Liver (tissue), 10 donors: ENCODE measurements at places on chromosomes 7 and 10. TPM values are rescaled to one million over a fixed set of nuclear protein-coding genes. Genes with fewer than 3 reads are reported as not detected.

- H3K27ac ChIP-seq, result no peak overlapping the region
- peaks cover 2% of the 10 kb centered on the region for H3K36me3 ChIP-seq
- no peak for DNase-seq
- no peak overlapping the region for H3K4me3 ChIP-seq
- H3K4me1 ChIP-seq, result peaks cover 11% of the 10 kb centered on the region
These were observed 12.2 kb downstream of the ADAM8 start for GRCh38 chr10:133264461-133264860.

DNA sequence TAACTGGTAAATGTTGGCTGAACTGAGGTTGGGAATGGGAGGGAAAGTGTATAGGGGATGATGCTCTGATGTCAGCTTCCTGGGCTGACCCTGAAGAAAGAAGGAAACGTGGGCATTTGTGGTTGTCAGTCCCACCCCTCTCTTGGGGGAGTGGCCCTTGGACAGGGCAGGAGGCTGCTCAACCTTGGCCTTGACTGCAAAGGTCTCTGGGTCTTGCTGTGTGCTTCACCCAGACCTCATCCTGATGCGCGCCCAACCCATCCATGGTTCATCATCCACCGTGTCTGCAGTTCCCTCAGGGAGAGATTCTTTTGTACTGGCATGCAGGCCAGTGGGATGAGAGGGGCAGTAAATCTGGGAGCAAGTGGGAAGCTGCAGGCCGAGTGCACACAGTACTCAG, 4.7 kb upstream of the ZYX start:
- peaks cover 10% of the 10 kb centered on the region for H3K4me1 ChIP-seq
- H3K27me3 ChIP-seq, result no peaks in the 10 kb centered on the region

- no peak overlapping the region for H3K27ac ChIP-seq
- H3K27me3 ChIP-seq, result no peaks in the 10 kb centered on the region
- H3K4me1 ChIP-seq, result no peaks in the 10 kb centered on the region
- DNase-seq, result no peak
- no peak overlapping the region for H3K4me3 ChIP-seq
These were observed 6.2 kb downstream of the SFXN4 start for GRCh38 chr10:119159332-119159731.

GRCh38 chr10:105797234-105797890, 1156.3 kb downstream of the SORCS3 start:
- no peak overlapping the region for H3K27ac ChIP-seq
- peak overlapping the region; percentile 29 for H3K4me3 ChIP-seq
- DNase-seq, result no peak
- H3K27me3 ChIP-seq, result no peaks in the 10 kb centered on the region
- H3K4me1 ChIP-seq, result no peaks in the 10 kb centered on the region

- peaks cover 8% of the 10 kb centered on the region for H3K27me3 ChIP-seq
- H3K4me1 ChIP-seq, result peaks cover 3% of the 10 kb centered on the region
- no peaks in the 10 kb centered on the region for H3K36me3 ChIP-seq
- no peak for DNase-seq
These were observed 5.2 kb downstream of the IKZF1 start for GRCh38 chr7:50309721-50310120.

DNA sequence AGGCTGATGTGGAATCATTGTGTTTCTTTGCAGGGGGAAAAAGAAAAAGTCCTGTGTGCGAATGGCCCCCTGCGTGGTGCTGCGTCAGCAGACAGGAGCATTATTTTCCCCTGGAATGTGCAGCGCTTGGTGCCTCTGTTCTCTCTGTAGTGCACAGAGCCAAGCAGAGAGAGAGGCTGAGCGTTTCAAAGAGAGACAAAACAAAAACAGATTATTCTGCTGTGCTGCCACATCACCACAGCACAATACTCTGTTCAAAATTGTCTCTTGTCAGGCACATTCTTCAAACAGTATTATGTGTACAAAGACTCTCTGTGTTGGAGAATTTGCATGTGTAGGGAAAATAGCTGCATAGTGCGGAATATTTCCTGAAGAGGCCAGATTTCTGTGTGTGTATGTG, 609.0 kb downstream of the SDK1 start:
- H3K27me3 ChIP-seq, result no peaks in the 10 kb centered on the region
- no peak overlapping the region for H3K4me3 ChIP-seq
- H3K4me1 ChIP-seq, result no peaks in the 10 kb centered on the region
- H3K27ac ChIP-seq, result no peak overlapping the region
- DNase-seq, result no peak

- H3K4me3 ChIP-seq, result no peak overlapping the region
- H3K36me3 ChIP-seq, result no peaks in the 10 kb centered on the region
- no peaks in the 10 kb centered on the region for H3K27me3 ChIP-seq
- DNase-seq, result no peak
- H3K4me1 ChIP-seq, result peaks cover 19% of the 10 kb centered on the region
These were observed 58.1 kb downstream of the NRP1 start for GRCh38 chr10:33276282-33276923.

- no peak overlapping the region for H3K27ac ChIP-seq
- peaks cover 2% of the 10 kb centered on the region for H3K36me3 ChIP-seq
- DNase-seq, result no peak
These were observed 1.9 kb downstream of the VTI1A start for GRCh38 chr10:112448888-112449287.

DNA sequence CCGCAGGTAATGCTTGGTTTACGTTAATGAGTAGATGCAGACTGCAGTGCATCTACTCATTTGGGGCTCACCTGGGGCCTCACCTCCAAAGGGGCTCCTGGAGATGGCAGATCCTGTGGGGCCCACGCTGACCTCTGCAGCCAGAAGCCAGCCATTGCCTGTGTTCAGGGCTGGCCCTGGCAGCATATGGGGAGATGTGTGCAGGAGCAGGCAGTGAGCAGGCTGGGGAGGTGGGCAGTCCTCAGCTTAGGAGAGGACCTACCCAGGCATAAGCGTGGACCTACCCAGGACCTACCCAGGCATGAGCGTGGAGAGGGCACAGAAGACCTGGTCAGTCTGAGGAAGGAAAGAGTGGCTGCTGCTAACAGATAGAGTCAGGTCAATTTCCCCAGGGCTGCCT, 178.5 kb downstream of the PTPRN2 start:
- DNase-seq, result no peak
- H3K36me3 ChIP-seq, result no peaks in the 10 kb centered on the region
- H3K4me1 ChIP-seq, result no peaks in the 10 kb centered on the region

DNA sequence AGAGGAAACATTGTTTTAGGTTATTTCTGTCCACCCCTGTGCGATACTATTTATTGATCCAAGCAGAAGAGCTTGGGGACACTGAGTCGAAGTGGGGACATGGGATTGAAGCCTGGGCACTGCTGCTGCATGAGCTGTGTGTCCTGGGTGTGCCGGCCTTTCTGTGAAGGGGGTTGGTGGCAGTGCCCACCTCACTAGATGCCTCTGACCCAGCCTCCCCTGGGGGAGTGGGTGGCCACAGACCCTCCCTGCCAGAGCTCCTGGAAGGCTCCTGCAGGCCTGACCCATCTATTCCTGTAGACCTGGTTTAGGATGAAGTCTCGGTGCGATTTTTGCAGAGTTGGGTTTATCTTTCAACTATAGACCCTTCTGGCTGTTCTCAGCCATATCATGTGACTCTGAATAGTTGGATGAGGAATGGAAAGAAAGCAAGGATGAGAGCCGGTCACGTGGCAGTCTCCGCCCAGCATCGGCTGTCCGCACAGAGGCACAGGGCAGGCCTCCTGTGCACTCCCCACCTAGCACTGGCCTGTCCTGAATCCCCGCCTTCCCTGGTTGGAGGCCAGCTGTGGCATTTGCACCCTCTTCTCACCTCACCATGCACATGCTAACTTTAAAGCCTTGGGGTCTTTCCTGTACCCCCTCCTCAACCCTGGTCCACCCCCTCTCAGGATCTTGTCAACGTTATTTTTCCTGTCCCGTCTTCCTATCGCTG, 17.6 kb upstream of the SH2D4B start:
- no peaks in the 10 kb centered on the region for H3K27me3 ChIP-seq
- H3K36me3 ChIP-seq, result peaks cover 40% of the 10 kb centered on the region
- no peak overlapping the region for H3K4me3 ChIP-seq
- DNase-seq, result no peak
- H3K27ac ChIP-seq, result no peak overlapping the region
- no peaks in the 10 kb centered on the region for H3K4me1 ChIP-seq

DNA sequence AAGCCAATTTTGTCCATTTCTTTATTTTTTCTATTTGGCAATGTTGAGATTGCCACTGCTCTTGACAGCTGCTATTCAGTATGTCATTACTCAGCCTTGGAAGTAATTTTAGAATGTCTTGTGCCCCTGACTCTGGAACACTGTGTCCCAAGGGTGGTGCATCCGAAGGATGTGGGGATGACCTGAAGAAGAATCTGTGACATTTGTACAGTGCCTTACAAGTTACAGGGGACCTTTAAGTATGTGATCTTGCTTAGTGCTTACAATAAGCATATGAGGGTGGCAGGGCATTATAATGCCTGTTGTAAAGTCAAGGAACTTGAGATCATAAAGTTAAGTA, 239.5 kb downstream of the REEP3 start:
- no peak for DNase-seq
- H3K4me3 ChIP-seq, result no peak overlapping the region
- no peaks in the 10 kb centered on the region for H3K4me1 ChIP-seq

DNA sequence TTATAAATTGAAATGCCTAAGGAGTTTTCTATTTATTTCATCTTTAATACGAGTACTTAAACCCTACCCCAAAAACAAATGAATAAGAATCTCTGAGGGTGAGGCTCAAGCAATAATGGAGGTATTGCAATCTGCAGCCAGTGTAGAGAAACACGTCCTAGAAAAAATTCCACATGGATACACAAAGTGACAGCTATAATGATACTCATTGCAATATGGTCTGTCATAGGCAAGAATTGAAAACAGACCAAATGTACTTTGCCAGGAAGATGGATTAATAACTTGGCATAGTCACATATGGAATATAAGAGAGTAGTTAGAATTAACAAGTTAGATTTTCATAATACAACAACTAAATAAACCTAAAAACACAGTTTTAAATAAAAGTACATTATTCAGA, 440.1 kb upstream of the STEAP1 start:
- H3K4me1 ChIP-seq, result no peaks in the 10 kb centered on the region
- H3K36me3 ChIP-seq, result no peaks in the 10 kb centered on the region
- no peak overlapping the region for H3K27ac ChIP-seq
- no peak overlapping the region for H3K4me3 ChIP-seq

- H3K27ac ChIP-seq, result no peak overlapping the region
- H3K4me3 ChIP-seq, result no peak overlapping the region
- H3K36me3 ChIP-seq, result no peaks in the 10 kb centered on the region
These were observed 32.0 kb downstream of the PRLHR start for GRCh38 chr10:118563373-118563890.

DNA sequence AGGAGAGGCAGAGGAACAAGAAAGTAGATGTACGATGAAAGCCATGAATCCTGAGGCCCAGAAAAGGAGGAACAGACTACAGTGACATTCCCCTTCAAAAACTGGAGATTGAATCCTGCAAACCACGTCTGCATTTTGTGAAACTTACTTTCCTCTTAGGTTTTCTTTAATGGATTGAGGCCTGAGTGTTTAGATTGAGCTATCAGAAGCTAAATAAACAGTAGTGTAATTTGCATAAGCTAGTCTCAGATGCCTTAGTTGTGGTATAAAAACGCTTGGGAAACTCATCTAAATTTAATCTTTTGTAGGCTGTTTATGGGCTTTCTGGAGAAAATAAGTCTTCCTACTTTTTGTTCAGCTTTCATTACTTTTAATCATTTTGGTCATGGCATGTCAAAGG, 94.8 kb upstream of the HDAC9 start:
- no peaks in the 10 kb centered on the region for H3K4me1 ChIP-seq
- peaks cover 9% of the 10 kb centered on the region for H3K27me3 ChIP-seq
- DNase-seq, result no peak
- no peak overlapping the region for H3K4me3 ChIP-seq

GRCh38 chr7:97006055-97006815, 882 bp downstream of the DLX6 start:
- peak; percentile 33 for DNase-seq
- H3K27me3 ChIP-seq, result peaks cover 54% of the 10 kb centered on the region
- H3K27ac ChIP-seq, result no peak overlapping the region

GRCh38 chr10:97849103-97849686, 448 bp upstream of the GOLGA7B start:
- H3K27ac ChIP-seq, result no peak overlapping the region
- DNase-seq, result no peak
- no peaks in the 10 kb centered on the region for H3K36me3 ChIP-seq
- peak overlapping the region; percentile 68 for H3K4me3 ChIP-seq
- H3K27me3 ChIP-seq, result no peaks in the 10 kb centered on the region
- no peaks in the 10 kb centered on the region for H3K4me1 ChIP-seq

DNA sequence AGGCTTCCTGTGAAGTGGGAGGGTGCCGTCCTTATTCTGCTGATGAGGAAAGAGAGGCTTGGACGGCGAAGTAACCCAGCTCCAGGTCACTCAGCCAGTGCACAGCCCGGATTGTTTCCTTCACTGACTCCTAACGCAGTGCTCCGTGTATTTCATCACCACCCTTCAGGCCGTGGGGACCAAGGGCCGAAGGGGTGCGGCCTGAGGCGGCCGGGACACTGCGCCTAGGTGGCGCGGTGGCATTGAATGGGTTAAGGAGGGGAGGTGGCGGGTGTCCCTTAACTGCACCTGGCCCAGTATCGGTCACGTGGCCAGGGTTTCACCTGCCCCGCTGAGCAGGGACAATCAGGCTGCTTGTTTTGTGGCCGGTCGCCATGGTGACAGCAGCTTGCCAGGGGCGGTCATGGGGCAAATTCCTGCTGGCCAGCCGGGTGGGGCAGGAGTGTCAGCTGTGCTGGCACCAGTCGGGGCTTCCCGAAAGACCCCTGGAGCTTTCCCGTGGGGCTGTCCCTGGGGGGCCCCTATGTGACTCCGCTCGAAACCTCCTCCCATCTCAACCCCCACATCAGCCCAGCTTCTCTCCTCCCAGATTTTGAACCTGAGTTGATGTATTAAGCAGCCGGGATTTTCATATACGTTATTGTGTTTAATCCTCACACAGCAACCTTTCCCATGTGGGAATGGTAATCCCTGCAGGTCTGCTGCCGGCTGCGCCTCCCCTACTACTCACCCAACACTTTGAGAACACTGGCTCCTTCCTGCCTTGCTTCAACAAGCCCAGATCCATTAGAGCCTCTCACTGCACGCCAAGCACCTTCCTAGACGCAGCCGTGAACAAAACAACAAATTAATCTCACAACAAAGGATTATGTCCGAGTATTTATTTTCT, 4.4 kb upstream of the ABHD11 start:
- H3K4me3 ChIP-seq, result no peak overlapping the region
- H3K4me1 ChIP-seq, result peaks cover 25% of the 10 kb centered on the region
- H3K27me3 ChIP-seq, result no peaks in the 10 kb centered on the region
- no peaks in the 10 kb centered on the region for H3K36me3 ChIP-seq
- peak; percentile 75 for DNase-seq

GRCh38 chr7:149004405-149005370, 23.6 kb downstream of the PDIA4 start:
- H3K4me1 ChIP-seq, result no peaks in the 10 kb centered on the region
- no peak overlapping the region for H3K4me3 ChIP-seq
- H3K36me3 ChIP-seq, result peaks cover 20% of the 10 kb centered on the region

GRCh38 chr10:12013926-12014325, 28.7 kb downstream of the UPF2 start:
- peaks cover 12% of the 10 kb centered on the region for H3K36me3 ChIP-seq
- H3K4me3 ChIP-seq, result no peak overlapping the region
- no peaks in the 10 kb centered on the region for H3K27me3 ChIP-seq
- no peaks in the 10 kb centered on the region for H3K4me1 ChIP-seq
- DNase-seq, result no peak

PRLHR gene
- not detected for polyA plus RNA-seq

TMEM120A gene
- polyA plus RNA-seq, result 73.9 TPM
